ENCODE measurements at places on chromosomes 11 and 22.

- DNase-seq: no peak
Observed at GRCh38 chr11:83287631-83288030, 1.5 kb upstream of the CCDC90B start.

GRCh38 chr11:34770111-34770510 lies 146.1 kb downstream of the APIP start:
- DNase-seq: no peak

DNA sequence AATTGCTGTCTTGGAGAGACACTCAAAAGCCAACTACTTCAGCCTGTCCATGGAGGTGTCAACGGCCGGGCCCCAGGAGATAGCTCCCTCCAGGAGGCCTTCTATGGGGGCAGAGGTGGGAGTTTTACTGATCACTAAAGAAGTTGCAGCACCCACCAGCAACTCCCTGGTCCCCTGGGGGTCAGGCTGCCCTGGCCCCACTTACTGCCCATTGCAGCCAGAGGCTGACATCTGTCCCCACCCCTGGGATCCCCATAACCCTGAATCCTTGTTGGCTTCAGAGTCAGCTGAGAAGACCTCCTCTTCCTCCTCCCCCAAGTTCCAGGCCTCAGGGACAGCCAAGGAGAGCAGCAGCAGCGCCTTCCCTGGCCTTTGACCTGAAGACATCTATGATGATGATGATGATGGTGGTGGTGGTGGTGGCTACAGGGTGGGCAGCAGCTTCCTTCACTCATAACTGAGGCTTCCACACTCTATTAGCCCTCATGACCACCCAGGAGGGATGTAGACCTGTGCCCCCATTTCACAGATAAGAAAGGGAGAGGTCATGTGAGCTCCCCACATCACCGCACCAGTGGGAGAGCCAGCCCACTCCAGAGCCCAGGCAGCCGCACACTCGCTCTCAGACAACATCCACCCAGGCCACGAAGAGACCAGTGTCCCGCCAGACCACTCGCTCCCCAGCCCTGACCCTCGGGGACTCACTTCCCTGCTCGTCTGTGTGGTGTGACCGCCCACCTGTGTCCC lies 43.8 kb upstream of the FGF3 start:
- no peak for DNase-seq

DNA sequence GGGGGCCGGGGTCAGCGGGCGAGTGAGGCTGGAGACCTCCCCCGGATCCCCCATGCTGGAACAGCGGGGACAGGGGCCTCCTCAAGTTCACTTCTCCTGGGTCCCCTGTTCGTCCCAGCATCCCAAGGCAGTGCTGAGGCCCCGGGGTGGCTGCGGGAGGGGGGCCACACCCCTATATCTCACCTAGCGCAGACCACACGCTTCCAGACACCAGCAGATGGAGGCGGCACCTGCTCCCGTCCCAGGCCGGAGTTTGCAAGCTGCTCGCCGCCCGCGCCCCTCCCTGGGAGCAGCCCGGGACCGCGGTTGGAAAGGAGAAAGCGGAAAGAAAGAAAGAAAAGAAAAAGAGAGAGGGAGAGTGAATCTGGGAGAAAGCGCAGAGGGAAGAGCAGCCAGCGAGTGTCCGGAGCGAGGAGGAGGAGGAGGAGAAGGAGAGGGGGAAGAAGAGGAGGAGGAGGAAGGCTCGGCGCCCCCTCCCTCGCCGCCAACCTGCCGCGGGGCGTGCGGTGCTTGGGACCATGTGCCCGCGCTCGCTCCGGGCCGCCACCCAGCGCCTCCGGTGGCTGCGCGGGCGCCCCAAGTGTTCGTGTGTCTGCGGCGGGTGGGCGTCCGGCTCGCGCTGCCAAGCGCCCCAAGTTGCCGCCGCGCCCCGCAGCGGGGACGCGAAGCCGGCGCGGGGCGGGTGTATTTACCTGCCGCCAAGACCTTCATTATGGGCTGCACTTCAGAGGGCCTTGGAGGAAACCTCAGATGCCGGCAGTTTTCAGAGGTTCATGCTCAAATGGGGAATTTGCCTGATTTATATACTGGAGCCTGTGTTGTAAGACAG lies at the start of gene LIF:
LIF (minus strand) TSS at position 775 of the 829 bp plus-strand sequence; CDS start at position 711, 64 bp downstream.
- DNase-seq: no peak

GRCh38 chr11:123063826-123064657 lies 2.1 kb upstream of the HSPA8 start:
- no peak for DNase-seq

GRCh38 chr22:33240888-33241475 lies 182.8 kb upstream of the SYN3 start:
- DNase-seq: no peak

- peak; percentile 2 for DNase-seq
Observed at GRCh38 chr11:17972987-17973386, 39.9 kb downstream of the SERGEF start.

DNA sequence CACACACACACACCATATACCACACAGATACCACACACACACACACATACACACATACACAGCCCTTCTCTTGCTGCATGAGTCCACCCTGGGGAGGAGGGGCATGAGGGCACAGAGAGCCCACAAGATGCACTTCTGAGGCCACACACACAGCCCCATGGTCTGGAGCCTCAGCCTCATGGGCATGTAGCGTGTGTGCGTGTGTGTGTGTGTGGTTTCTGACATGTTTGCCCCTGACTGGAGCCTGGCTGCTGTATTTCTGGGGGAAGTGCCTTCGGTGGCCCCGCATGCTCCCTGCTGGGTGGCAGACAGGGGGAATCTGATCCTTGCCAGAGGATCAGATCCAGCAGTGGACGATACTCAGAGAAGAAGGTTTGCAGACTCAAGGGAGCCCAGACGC lies 97.0 kb upstream of the PRR5 start:
- DNase-seq: no peak

DNA sequence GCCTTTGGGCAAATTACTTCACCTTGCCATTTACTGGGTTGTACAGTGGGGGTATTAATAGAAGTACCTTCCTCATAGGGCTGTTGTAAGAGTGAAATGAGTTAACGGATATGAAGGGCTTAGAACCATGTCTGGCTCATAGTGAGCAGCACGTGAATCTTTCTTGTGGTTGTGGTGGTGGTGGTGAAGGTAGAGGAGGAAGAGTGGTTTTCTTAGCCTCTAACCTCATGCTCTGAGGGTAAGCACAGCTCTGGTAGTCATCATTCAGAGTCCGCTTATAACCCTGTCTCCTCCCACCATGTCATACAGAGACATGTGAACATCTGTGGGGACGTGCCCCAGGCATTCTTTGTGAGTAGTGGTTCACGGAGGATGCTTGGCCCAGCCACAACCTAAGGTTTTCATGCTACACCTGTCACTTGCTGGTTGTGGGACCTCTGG lies 43.6 kb downstream of the TEAD1 start:
- DNase-seq: no peak

DNA sequence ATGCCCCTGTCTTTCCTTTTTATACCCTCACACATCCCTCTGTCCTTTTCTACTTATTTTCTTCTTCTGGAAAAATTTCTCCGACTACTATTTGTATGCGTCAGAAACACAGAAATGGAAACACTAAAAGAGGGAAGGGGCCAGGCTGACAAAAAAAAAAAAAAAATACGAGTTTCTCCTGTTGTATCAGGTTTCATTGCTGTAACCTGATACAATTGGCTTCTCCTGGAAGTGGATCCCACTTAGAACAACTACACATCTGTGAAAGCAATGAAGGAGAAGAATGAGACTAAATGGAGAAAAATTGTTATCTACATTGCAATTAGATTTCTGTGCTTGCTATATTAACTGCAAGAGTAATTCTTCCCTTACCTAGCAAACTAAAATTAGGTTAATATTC lies 393.9 kb downstream of the GUCY1A2 start:
- DNase-seq: no peak

DNA sequence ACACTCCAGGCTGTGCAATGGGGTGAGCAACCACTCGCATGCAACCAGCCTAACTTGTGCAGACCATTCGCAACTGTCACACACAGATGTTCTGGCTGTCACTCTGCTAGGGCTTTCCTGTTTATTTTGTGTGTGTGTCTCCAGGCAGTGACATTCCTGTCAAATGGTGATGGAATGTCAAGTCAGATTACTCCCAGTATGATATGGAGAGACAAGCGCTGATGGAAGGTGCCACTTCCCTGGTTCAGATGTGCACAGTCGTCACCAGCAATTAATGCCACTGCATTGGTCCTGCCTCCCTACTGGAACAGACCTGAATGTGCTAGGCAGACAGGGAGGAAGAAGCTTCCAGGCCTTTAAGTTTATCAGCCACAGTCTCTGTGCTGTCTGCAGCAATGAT lies 442.4 kb upstream of the ISX start:
- DNase-seq: no peak

GRCh38 chr22:45006111-45006963 lies 3.5 kb downstream of the PHF21B start:
- DNase-seq: no peak

GRCh38 chr11:12963792-12964536 lies 45.2 kb upstream of the RASSF10 start:
- DNase-seq: peak; percentile 57

- DNase-seq: no peak
Observed at GRCh38 chr11:3126207-3126865, 38.8 kb downstream of the OSBPL5 start.

- no peak for DNase-seq
Observed at GRCh38 chr22:44082801-44083200, 58.7 kb downstream of the PARVB start.

GRCh38 chr11:86106916-86107315 lies 38.0 kb upstream of the PICALM start:
- no peak for DNase-seq

- no peak for DNase-seq
Observed at GRCh38 chr11:35185696-35186095, 46.7 kb downstream of the CD44 start.

DNA sequence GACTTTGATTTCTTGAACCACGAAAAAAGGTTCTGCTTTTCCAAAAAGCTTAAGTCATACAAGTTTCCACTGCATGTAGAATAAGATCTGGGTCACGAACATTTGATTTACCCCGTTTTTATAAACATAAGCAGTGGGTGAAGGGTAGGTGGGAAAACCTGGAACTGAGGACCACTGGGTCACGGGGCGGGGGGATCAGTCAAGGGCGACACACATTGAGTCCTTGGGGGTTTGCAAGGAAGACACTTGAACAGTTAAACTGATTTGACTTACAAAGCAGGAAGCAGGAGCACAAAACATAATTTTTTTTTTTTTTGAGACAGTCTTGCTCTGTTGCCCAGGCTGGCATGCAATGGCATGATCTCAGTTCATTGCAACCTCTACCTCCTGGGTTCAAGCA lies 10.9 kb downstream of the FADS3 start:
- no peak for DNase-seq

- DNase-seq: no peak
Observed at GRCh38 chr11:17734418-17734911, at the start of gene KCNC1. TSS of gene KCNC1 (plus strand) at chr11:17734781. CDS start at chr11:17736003, 1,222 bp downstream.

DNA sequence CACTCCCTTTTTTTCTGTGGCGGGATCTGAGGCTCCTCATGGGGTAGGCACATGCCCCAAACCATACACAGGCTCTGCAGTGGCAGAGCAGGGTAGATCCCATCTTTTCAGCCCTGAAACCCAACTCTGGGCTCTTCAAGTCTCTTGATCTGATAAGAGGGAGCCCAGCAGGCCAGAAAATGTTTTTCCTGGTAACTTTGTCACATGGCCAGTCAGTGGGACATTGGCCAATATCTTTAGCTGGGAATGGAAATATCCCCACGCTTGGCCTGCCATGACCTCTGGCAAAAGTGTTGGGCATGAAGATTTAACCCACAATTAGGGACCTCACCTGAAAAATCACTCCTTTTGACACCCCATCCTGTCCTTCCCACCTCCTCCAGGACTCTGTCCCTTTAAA lies 8.1 kb downstream of the INPP5J start:
- no peak for DNase-seq

GRCh38 chr11:111633756-111634362 lies 31.6 kb downstream of the SIK2 start:
- no peak for DNase-seq

GRCh38 chr22:37640591-37641560 lies 1.4 kb downstream of the SH3BP1 start:
- no peak for DNase-seq

GRCh38 chr11:86632499-86633269 lies 39.7 kb downstream of the ME3 start:
- peak; percentile 65 for DNase-seq

- DNase-seq: no peak
Observed at GRCh38 chr22:32050678-32051515, 7.8 kb downstream of the SLC5A1 start.

DNA sequence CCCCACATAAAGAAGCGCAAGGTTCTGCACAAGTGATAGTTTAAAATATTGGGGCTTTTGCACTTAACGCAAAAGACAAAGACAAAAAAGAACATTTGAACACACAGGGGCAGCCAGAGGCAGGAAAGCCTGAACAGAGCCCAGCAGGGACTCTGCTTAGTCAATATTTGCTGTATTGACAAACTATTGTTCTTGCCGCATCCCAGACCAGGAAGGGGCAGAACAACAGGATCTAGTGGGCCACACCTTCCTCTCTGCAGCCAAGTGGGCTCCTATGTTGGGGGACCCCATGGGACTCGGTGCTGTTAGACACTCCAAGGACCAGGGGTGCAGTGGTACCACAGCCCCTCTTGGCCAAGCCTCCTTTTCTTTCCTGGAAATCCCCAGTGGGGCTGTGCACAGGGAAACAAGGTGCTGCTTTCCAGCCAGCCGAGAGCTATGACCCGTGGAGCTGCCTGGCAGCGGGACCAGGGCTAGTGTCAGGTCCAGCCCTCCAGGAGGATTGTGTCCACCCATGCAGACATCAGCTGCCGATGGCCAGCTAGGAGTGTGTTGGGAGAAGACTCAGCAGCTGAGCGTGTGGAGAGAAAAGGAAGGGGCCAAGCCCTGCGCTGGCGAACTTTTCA lies 43.3 kb upstream of the ANO1 start:
- no peak for DNase-seq

GRCh38 chr11:18100926-18101656 lies 4.8 kb downstream of the SAAL1 start:
- DNase-seq: no peak

DNA sequence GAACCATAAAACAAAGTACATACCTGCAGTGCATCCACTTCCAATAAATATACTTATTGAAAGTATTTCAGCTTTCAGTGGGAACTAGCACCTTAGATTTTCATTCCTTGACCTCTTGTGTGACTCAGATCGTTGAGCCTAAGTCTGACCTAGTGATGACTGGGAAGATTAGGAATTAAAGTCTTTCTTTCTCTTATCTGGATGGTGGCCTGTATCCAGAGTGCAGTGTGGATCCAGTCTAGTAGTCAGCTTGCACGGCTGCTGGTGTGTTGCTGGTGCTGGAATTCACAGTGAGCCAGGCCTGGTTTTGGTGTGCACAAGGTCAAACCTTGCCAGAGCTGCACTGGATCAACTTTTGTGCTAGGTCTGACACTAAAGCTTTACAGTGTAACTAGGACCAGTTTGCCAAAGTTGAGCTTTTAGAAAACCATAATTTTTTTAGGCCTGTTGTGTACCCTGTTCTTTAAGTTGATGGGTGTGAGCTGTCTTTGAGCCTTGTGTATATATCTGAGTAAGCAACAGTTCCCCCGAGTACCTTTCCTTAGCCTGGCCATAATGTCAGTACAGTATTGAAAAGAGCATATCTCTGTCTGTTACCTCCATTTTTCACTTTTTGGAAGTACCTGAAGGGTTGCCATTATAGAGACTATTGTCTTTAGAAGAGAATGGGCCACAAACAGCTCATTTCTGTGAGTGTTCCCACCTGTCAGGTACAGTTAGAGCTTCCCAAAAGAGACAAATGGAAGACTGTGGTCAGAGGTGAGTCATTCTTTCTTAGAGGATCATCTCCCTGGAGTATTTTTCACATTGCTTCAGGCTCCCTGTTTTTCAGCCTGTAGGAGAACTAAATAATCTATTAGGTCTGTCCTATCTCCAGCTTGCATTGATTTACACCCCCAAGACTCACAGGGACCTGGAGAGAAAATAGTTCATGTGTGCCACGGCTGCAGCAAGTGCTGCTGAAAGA lies 89.8 kb downstream of the ALX4 start:
- no peak for DNase-seq
